ENCODE measurements at places on chromosomes 3 and 15.

DNA sequence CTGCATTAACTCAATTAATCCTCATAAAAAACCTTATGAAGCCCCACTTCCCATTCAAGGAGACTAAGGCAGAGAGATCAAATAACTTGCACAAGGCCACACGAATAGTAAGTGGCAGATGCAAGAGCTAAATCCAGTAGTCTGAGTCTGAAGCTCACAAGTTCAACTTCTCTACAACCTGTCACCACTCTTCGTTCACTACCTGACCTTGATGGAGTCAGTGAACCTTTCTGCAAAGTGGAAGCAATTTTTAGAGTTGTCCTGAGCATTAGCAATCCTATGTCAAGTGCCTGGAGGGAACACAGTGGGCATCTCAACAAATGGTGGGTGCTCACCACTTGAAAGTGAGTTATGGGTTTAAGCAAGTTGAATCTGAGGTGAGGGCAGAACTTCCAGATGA lies 2.1 kb upstream of the SPINT1 start:
- DNase-seq, result no peak

DNA sequence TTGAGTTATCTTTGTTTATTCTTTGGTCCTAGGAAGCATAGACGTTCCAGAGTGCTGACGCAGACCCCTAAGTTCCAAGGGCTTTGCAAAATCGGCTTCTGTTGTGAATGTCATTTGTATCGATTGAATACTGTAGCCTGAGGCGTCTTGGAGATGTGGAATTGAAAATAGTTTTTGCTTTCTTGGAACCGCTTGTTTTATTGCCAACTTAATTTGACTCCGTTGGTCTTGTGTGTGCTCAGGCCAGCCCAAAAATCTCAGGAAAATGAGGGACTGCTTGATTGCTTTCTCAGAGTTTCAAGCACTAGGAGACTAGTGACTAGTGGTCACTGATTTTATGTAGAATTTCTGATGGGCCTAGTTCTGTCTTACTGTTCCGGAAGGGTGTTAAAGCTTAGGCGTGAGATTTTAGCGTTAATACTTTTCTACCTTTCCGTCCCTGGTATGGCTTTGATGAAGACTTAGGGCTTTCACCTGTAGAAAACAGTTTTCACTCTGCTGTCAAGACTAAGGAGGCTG lies 263 bp upstream of the UTS2B start:
- DNase-seq, result no peak

- peak; percentile 84 for DNase-seq
Observed at GRCh38 chr3:192957441-192958021, 39.9 kb upstream of the MB21D2 start.

- DNase-seq, result no peak
Observed at GRCh38 chr3:160398820-160399124, 253 bp downstream of the IFT80 start.

- DNase-seq, result no peak
Observed at GRCh38 chr3:63251499-63251898, 26.6 kb upstream of the SYNPR start.

DNA sequence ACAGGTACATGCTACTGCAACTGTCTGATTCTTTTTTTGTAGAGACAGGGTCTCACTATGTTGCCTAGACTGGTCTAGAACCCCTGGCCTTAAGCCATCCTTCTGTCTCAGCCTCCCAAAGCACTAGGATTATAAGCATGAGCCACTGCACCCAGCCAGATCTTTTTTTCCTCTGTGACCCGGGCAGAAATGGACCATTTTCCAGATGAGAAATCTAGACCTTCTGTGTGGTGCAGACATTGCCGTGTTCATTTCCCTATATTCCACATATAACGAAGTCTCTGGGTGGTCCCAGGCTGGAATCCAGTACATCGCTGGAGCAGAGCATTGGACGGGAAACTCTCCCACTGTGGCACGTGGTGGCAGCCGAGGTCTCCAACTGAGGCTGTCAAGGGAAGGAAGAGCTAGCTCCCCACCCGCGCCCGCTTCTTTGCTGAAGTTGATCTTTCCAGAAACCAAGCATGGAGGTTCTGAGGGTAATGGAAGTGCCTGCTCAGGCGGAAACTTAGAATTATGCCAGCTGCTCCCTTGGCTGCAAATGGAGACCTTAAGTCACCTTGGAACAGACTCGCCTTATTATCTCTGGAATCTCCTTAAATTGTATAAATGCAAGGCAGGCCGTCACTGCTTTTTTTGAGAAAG lies 23.1 kb upstream of the TXNRD3 start:
- no peak for DNase-seq

GRCh38 chr15:65292938-65293518 lies 2.8 kb upstream of the RNU5A-1 start:
- DNase-seq, result no peak

DNA sequence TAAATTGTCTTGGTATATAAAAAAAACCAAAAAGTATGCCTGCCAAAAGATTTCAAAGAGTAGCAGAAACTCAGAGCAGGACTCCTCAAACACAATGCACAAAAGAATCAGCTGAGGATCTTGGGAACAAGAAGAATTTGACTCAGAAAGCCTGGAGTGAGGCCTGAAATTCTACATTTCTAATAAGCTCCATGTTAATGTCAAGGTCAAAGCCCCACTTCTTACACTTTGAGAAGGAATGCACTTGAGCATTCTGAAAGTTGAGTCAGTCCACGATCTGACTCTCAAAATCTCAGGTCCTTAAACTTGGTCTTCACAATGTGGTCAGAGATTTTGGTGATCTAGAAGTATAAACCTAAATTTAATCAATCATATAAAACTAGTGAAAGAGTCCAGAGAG lies 910.0 kb upstream of the GBE1 start:
- no peak for DNase-seq

GRCh38 chr15:56869573-56869972 lies 48.9 kb upstream of the TCF12 start:
- no peak for DNase-seq

GRCh38 chr3:196883361-196883760 lies 15.6 kb downstream of the SENP5 start:
- DNase-seq, result no peak

GRCh38 chr3:40267937-40268724 lies 41.4 kb upstream of the EIF1B start:
- no peak for DNase-seq

- no peak for DNase-seq
Observed at GRCh38 chr3:181932039-181932438, 220.3 kb downstream of the SOX2 start.

DNA sequence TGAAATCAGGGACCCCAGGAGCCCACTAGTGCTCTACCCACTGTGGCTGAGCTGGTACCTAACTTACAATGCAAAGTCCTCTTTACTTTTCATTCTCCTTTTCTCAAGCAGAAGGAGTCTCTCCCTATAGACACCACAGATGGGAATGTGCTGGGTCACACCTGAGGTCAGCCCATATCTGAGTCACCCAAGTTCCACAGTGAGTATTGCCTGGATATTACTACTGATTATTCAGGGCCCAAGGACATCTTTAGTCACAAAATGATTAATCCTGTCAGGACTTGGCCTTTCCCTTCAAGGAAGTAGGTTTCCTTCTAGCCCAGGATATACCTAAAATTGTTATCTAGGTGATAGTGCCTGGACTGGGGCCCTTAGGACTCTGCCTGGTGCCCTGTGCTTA lies 1305.2 kb downstream of the SI start:
- no peak for DNase-seq

DNA sequence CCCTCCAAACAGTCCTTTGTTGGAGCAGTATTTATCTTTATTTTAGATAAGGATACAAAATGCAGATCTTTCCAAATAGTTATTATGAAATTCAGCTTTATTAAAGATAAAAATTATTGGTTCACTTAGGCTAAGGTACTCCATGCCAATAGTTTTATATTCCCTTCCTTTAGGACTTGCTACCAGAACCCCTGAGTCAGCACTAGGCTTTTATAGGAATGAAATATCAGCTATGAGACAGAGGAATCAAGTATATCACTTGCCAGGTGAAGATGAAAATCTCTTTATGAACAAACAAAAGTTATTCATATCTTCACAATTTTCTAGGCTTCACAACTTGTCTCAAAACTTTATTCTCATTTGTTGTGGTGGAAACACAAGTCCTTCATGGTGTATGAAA lies 221.5 kb downstream of the POLQ start:
- DNase-seq, result no peak

DNA sequence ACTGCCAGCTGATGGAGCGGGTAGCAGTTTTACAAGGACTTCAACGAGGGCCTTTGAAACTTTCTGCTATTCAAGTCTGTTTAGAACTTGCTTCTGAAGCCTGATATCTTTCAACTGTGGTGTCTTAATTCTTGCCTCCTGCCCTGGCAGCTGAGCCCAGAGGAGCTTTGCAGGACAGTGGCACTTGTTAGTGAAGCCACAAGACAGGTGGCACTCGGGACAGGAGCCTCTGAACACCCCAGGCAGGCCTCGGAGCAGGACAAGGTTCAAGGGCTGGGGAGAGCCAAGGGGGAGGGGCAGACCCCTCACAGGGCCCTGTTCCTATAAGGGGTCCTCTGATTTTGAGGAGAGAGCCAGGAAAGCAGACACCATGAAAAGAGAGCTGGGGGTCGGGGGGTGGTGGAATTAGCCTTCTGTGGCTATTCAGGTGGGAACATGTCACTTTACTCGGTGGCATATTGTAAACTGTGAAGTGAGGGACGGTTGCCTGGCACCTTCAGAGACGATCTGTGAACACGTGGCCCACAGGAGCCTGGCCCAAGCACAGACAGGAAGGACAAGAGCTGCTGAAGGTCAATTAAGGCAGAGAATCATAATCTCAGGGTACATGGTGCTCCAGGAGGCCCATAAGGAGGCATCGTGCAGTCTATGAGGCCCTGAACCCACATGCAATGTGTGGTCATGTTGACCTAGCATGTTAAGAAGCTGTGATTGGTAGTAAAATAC lies 30.1 kb upstream of the KY start:
- no peak for DNase-seq

DNA sequence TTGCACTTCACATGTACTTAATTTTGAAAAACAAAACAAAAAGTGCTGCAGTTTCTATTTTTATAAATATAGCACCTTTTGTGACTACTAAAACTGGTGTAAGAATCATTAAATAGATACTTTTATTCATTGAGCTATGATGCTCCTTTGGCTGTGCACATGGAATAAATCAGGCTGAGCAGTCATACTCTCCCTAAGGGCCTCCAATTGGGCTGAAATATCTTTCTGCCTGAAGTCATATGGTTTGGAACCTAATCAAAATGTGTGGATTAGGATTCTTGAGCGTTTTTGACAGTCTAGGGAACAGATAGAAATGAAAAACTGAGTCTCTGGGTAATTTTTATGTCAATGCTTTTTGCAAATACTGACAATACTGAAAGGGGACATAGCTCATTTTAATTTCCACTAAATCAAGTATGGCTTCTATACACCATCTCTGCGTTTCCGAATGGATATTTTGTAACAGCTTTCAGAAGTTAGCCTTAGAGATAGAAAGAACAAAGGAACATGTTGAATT lies 392.2 kb upstream of the ROBO1 start:
- DNase-seq, result no peak

GRCh38 chr15:80396096-80396495 lies 8.1 kb upstream of the ARNT2 start:
- no peak for DNase-seq

DNA sequence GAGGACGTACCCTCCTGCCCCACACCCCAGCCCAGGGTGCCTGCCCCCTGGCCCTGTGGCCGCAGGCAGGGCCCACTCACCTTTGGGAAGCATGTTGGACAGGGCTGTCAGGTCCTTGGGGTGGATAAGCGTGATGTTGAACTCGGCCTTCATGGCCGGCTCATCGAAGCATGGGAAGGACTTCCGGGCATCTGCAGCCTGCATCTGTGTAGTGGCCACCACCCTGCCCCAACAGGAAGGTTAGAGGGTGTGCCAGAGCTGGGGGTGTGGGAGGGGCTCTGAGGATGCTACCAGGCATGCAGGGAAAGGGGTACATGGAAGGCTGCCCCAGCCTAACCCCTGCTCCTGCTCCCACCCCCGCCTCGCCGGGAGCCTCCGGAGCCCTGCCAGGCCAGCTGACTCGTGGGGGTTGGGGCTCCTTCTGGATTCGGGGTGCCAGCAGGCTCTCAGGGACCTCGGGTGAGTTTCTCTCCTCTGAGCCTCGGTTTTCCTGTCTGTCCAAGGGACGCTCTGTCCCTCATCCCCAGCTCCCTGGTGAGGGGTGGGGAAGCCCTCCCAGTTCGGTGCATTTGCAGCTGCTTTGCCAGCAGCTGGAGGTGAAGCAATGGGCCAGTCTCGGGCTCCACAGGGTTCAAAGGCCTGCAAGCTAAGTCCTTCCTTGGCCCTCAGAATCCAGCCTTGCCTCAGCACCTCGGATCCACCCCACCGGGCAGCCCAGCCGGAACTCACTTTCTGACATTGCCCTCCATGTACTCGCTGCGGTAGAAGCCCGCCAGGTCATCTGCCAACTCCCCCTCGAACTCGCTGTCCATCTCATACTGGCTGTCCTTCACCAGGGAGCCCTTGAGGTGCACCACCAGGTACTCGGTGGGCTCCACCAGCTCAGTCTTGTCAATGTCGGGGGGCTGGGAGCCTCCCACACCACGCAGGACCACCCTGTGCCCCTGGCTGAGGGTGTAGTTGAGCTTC lies 9.1 kb downstream of the ANPEP start:
- DNase-seq, result no peak

DNA sequence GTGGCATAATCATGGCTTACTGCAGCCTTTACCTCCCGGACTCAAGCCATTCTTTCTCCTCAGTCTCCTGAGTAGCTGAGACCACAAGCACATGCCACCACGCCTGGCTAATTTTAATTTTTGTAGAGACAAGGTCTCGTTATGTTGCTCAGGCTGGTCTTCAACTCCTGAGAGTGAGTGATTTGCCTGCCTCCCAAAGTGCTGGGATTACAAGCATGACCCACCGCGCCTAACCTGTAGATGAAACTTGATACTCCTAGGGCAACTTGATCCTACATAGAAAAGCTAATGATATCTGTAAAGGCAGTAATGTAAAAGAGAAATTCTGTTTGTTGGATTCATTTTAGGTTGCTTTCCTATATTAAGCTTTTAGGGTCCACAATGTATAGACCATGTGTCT lies 391.9 kb upstream of the THRB start:
- no peak for DNase-seq

DNA sequence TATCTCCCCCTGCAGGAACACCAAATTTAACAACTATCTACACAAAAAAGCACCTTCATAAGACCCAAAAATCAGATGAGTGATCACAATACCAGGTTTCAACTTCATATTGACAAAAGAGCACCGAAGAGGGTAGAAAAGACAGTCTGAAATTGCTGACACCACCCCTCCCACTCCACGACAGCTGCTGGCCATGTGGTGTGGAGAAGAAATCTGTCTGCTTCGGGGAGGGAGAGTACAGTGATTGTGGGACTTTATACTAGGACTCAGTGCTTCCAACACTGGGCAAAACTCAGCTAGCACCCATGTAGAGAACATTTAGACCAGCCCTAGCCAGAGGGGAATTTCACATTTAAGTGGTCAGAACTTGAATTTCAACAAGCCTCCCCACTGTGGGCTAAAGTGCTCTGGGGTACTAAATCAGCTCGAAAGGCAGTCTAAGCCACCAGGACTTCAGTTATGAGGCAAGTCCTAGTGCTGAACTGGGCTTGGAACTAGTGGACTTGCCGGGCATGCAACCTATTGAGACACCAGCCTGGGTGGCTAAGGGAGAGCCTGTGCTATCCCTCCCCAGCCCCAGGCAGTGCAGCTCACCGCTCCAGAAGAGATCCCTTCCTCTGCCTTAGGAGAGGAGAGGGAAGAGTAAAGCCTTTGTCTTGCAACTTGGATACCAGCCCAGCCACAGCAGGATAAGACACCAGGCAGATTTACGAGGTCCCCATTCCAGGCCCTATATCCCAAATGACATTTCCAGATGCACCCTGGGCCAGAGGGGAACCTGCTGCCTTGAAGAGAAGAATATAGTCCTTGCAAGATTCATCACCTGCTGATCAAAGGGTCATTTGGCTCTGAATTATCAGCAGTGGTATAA lies 44.6 kb upstream of the POU1F1 start:
- DNase-seq, result no peak

- no peak for DNase-seq
Observed at GRCh38 chr3:126288314-126288713, 68.9 kb downstream of the KLF15 start.

All from glomerular endothelial cell (primary cell).